NCI-H510A treated with DMSO at 0.1 percent for 48 hours (cell line): ENCODE measurements at places on chromosomes 7 and 10.

DNA sequence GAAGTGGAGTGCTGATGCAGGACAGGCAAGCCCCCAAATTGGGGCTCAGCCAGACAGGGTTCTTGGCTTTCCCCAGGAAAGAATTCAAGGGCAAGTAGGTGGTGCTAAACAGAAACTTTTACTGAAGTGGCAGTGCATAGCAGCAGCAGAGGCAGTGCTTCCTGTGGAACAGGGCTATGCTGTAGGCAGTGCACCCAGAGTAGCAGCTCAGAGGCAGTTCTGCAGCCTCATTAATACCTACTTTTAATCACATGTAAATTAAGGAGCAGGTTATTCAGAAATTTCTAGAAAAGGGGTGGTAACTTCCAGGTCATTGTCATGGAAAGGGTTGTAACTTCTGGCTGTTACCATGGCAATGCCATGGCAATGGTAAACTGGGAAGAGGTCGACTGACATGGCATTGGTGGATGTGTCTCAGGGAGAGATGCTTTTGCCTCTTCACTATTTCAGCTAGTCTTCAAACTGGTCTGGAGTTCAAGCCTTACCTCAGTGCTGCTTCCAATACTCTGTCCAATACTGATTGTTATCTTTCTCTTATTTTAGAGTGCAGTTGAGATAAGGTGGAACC, 29.2 kb downstream of the PRSS58 start:
- DNase-seq, result no peak

- DNase-seq, result no peak
Measured at GRCh38 chr7:29406366-29406765, 157.3 kb upstream of the PRR15 start.

GRCh38 chr10:88062385-88062784, 199.0 kb downstream of the PTEN start:
- no peak for DNase-seq

DNA sequence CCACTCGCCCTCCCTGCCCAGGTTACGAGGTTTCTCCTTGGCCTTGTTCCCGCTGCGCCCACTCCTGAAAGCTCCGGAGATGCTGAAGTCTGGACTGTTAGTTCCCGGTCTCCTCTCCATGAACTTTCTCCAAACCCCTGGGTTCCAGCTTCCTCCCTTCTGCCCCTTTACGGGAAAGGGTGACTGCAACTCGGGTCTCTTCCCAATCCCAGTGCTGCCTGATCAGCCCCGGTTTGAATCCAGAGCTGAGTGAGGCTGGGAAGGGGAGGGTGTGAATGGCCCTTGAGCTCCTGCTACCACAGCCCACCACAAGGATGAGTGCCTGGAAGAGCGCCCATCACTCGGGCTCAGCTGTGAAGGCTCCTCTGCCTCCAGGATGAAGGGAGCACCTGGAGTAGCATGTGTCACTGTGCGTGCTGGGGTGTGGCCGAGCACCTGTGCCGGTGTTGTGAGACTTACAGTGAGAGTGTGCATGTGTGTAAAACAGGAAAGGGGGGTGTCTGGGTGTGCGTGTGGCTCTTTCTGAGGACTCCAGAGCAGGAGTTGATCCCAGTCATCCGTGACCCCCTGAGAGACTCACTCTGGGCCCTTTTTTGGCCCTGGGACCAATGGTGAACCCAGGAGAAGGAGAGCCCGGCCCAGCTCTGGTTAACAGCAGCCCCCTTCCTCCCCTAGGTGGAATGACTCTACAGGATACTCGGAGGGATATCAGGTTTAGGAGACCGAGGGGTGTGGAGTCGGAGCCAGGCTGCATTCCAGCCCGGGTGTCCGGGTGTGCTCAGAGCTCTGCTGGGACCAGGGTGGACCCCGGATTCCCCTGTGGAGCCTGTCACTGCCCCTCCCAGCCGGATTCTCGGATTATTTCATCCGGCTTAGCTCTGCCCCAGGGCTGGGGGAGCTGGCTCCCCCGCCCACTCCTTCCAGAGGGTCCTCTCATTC, 1.1 kb upstream of the ZNF467 start:
- peak; percentile 6 for DNase-seq

DNA sequence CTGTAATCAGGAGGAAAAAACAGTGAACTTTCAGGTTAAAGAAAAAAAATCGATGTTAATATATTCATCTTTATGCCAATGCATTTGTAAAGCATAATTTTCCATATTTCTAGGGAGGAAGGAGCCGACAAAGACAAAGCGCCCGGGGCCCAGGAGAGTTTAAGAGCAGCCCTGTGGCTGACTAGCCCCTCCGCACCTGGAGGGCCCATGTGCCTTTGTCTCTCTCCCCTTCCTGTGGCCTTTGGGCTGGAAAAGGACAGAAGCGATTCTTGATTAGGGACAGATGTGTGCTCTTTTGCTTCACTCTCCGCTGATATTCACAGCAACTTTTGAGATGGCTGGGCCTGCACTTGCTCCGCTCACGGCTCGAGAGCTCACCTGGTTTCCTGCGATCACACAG, 23.1 kb downstream of the DDC start:
- no peak for DNase-seq

- no peak for DNase-seq
Measured at GRCh38 chr10:121442086-121442935, 155.9 kb downstream of the FGFR2 start.

GRCh38 chr10:60853107-60853506, 74.8 kb downstream of the CDK1 start:
- DNase-seq, result no peak

DNA sequence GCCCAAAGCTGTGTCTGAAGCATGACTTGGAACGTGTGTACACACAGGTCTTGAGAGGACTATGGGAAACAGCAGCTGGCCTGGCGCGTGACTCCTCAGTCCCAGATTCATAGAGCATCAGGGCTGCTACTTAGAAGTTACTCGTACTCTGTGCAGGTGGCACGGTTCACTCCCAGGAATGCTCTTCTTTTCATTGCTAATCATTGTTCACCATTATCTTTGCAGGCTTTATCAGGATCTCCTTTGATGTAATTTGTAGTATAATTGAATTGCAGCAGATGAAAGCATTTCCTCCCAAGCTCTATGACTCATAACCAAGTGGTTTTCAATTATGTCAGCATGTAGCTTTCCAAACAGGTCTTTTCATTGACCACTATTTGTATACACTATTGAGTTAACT, 938.9 kb downstream of the NRG3 start:
- DNase-seq, result peak; percentile 68

DNA sequence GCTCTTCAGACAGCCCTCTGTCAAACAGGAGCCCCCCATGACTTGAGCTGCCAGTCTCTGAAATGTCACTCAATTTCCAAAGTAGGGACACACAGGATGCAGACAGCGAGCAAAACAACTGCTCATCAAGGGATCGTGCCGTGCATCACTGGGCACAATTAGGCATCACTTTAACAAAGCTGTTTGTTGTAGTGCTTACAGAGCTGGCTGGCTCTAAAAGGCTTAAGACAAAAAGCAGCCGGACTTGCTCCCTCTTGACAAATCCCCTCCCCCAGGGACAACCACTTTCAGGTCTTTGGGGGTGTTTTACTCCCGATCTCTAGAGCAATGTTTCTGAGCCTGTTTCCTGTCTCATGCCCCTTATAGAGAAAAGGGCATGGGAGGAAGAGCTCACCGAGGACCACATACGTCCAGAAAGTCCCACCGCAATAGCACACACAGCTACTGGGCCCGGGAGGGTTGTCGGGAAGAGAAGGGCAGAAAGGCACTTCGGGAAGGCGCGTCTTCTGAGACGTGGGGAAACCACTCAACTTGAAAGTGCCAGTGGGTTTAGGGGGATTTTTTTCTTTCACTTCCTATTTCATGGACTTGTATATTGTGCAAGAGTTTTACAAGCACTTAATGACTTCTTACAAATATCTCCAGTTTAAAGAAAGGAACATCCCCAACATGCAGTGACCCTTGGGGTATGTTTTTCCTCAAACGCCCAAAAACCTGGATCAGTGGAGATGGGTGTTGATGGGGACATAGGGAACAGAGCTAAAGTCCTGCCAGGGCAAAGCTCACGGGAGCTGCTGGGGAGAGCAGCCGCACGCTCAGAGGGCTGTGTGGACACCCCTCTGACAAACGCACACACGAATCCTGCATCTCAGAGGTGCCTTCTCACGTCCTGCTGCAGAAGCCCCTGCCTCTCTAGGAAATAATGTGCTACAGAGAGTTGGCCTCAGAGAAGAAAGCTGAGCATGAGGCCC, 27.1 kb downstream of the LRRC20 start:
- peak; percentile 16 for DNase-seq

GRCh38 chr7:36961693-36962092, 237.4 kb upstream of the AOAH start:
- DNase-seq, result no peak

DNA sequence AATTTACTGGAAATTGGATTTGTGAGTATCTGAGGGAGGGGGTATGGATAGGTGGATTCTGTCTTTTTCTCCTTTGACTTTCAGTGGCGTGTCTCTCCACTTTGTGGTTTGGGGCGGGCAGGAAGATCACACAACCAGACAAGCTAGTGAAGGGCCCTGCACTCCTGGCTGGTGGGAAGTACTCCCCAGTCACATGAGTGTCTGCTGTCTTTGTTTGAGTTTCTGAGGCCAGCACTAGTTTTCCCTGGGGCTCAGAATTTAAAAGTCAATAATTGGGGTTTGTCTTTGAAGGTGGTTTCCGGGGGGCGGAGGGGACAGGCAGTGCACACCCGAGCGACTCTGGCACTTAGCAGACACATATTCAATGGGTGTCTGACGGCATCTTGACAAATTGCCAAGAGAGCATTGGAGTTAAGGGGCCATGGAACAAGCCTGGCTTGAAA, 120.1 kb downstream of the WDFY4 start:
- peak; percentile 29 for DNase-seq

DNA sequence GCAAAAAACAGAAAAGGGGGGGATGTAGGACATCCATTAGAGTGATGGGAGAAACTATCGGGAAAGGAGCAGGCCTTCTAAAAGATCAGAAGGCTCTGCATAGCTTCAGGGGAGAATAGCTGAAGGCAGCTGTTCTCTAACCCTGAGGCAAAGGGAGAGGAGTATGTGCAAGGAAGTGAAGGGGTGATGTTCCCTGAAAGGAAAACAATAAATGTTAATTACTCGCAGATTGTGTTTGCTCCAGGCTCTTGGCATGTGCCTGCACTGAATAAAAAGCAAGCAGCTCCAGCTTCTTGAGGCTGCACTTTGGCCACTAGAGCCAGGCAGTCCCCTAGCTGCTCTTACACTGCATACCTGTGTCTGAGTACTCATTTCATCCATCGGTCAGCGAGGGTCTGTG, 14.4 kb upstream of the STARD3NL start:
- DNase-seq, result no peak

DNA sequence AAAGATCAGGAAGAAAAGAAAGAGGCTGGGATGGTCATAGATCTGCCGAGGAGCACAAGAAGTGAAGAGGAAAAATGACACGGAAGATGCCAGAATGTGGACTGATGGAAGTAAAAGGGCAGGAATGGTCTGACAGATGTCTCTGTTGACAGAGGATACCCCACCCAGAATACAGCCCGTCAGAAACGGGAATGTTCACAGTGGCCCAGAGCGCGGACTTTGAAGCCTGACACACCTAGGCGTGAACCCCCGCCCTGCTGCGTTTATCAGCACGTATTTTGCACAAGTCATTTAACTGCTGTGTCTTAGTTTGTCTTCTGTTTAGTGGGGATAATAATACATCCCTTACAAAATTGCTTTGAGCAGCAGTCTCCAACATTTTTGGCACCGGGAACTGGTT, 27.1 kb downstream of the AKR1B1 start:
- DNase-seq, result no peak

DNA sequence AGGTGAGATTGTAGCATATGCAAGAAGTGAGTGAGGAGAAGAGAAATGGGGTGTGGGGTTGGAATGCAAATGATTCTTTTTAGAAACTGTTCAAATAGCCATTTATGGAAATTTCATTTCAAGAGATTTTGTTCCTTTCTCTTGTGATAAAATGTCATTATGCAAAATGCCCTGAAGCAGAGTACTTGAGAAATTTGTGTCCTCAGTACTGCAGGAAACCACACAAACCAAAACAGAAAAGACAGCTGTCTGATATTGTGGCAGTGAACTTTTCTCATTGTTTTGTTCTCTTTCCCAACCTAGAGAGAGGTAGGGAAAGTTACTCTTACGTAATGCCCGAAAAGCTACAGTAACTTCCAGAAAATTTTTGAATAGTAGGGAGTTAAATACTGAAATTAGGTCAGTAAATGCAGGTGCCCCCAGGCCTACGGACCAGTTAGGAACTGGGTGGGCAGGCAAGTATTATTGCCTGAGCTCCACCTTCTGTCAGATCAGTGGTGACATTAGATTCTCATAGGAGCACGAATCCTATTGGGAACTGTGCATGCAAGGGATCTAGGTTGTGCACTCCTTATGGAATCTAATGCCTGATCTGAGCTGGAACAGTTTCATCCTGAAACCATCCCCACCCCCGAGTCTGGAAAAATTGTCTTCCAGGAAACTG, 34.0 kb downstream of the DLD start:
- no peak for DNase-seq

- DNase-seq, result no peak
Measured at GRCh38 chr10:84563868-84564267, 235.5 kb downstream of the CCSER2 start.

DNA sequence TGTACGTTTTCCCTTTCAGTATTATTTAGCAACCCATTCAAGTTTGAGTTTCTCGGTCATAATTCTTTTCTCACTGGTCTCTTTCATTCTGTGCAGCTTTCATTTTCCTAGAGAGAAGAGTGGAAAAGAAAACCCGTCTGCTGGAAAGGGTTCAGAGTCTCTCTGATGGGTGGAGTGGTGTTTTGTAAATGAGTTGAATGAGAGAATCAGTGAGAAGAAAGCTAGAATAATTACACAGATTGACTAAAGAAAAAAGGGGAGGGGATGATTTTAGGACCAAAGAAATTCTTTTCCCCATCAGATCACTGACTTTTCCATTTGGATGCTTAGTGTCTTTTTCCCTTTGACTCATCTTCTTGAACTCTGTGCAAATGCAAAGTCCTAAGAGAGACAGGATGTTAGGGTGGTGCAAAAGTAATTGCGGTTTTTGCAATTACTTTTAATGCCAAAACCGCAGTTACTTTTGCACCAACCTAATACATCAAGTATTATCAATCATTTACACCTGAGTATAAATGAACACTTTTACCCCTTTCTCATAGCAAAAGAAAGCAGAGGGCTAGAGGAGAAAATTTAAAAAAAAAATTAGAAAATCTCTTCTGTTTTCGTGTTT, 242.1 kb upstream of the SP4 start:
- no peak for DNase-seq

GRCh38 chr10:104657457-104657856, 16.4 kb downstream of the SORCS3 start:
- DNase-seq, result no peak

- no peak for DNase-seq
Measured at GRCh38 chr7:130995252-130996081, 261.5 kb upstream of the KLF14 start.
